ENCODE measurements at places on chromosomes 5 and 9. TPM values are rescaled to one million over a fixed set of nuclear protein-coding genes. Genes with fewer than 3 reads are reported as not detected.

- ATAC-seq, result no peak
- no peaks in the 10 kb centered on the region for H3K36me3 ChIP-seq
- H3K4me1 ChIP-seq, result no peaks in the 10 kb centered on the region
- no peak overlapping the region for H3K4me3 ChIP-seq
- no peaks in the 10 kb centered on the region for H3K27me3 ChIP-seq
Observed at GRCh38 chr9:126953041-126953809, 38.6 kb downstream of the RALGPS1 start.

- H3K4me1 ChIP-seq, result no peaks in the 10 kb centered on the region
- H3K27me3 ChIP-seq, result no peaks in the 10 kb centered on the region
- no peak for ATAC-seq
- H3K4me3 ChIP-seq, result no peak overlapping the region
- no peaks in the 10 kb centered on the region for H3K36me3 ChIP-seq
Observed at GRCh38 chr9:21415493-21416267, 6.8 kb downstream of the IFNA8 start.

SLC6A19 gene
- not detected for total RNA-seq

DNA sequence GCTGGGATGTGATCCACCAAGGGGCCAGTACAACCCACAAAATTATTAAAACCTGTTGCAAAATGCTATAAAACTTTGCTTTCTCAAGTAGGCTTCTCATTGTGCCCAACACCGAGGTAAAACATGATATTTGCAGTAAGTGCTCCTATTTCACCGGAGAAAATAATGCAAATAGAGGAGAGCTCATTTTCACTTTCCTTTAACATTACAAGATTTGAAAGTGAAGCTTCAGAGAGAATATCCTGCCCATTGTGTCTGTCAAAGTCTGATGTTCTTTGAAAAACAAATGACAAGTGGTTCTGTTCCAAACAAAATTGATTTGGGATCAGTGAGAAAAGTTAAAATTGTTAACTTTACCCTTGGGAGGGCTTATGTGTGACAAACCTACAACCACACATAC, 287.1 kb downstream of the KCNN2 start:
- no peak overlapping the region for H3K27ac ChIP-seq
- no peaks in the 10 kb centered on the region for H3K36me3 ChIP-seq
- ATAC-seq, result no peak
- no peak overlapping the region for H3K4me3 ChIP-seq
- no peaks in the 10 kb centered on the region for H3K27me3 ChIP-seq

CD74 gene
- total RNA-seq, result 335 TPM

- H3K36me3 ChIP-seq, result no peaks in the 10 kb centered on the region
- H3K4me1 ChIP-seq, result no peaks in the 10 kb centered on the region
- H3K4me3 ChIP-seq, result no peak overlapping the region
- H3K27ac ChIP-seq, result no peak overlapping the region
Observed at GRCh38 chr9:8750639-8751051, 951.1 kb upstream of the DMAC1 start.

DBH gene
- not detected for total RNA-seq

DNA sequence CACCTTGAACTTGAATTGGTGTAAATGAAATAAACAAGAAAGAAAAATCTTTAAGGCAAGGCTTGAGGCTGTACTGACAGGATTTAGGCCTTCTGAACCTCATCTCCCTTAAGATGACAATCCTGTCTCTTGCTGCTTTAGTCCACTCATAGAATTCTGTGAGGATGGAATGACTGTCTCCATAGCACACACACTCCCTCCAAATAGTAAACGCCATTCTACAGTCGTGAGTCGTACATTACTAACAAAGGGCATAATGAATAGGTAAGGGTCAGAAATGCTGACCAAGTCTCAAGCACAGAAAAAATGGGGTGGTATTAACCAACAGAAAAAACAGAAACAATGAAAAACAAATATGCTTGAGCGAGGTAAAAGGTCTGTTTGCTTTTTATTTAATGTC, 71.8 kb upstream of the SIMC1 start:
- no peaks in the 10 kb centered on the region for H3K36me3 ChIP-seq
- H3K27me3 ChIP-seq, result peaks cover 16% of the 10 kb centered on the region
- no peak overlapping the region for H3K4me3 ChIP-seq
- no peak for ATAC-seq
- no peaks in the 10 kb centered on the region for H3K4me1 ChIP-seq

DNA sequence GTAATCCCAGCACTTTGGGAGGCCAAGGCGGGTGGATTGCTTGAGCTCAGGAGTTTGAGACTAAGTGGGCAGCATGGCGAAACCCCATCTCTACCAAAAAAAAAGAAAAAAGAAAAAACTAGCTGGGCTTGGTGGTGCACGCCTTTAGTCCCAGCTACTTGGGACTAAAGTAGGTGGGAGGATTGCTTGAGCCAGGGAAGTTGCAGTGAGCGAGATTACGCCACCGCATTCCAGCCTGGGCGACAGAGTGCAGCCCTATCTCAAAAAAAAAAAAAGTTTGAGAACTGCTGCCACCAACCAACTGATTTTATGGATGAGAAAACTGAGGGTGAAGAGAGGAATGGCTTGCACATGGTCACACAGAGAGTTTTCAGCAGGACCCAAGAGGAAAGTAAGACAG, 175.1 kb downstream of the DOCK8 start:
- ATAC-seq, result no peak
- no peaks in the 10 kb centered on the region for H3K36me3 ChIP-seq
- H3K27me3 ChIP-seq, result no peaks in the 10 kb centered on the region
- H3K4me3 ChIP-seq, result no peak overlapping the region
- no peak overlapping the region for H3K27ac ChIP-seq

DNA sequence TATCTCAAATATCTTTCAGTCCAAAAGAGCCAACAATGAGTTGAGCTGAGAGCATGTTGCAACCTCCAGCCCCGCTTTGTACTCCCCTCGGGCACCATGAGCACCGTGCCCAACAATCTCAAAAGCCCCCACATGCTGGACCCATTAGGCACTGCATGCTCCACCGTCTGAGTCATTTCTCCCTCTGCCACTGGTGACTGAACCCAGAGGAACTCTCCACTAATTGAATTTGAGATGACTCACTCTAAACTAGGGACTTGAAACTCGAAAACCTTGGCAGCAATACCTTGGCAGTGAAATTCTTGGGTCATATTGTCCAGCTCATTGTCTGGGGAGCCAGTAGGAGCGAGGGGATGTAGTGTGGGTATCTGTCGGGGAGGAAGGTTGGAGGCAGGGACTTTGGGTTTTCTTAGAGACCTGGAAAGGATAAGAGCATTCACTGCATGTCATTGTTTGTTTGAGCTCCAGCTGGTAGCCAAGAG, 49.9 kb upstream of the SLIT3 start:
- no peaks in the 10 kb centered on the region for H3K36me3 ChIP-seq
- H3K27ac ChIP-seq, result no peak overlapping the region
- no peaks in the 10 kb centered on the region for H3K4me1 ChIP-seq
- peak; percentile 71 for ATAC-seq
- no peaks in the 10 kb centered on the region for H3K27me3 ChIP-seq
- no peak overlapping the region for H3K4me3 ChIP-seq

SLC34A1 gene
- 0.12 TPM for total RNA-seq

DNA sequence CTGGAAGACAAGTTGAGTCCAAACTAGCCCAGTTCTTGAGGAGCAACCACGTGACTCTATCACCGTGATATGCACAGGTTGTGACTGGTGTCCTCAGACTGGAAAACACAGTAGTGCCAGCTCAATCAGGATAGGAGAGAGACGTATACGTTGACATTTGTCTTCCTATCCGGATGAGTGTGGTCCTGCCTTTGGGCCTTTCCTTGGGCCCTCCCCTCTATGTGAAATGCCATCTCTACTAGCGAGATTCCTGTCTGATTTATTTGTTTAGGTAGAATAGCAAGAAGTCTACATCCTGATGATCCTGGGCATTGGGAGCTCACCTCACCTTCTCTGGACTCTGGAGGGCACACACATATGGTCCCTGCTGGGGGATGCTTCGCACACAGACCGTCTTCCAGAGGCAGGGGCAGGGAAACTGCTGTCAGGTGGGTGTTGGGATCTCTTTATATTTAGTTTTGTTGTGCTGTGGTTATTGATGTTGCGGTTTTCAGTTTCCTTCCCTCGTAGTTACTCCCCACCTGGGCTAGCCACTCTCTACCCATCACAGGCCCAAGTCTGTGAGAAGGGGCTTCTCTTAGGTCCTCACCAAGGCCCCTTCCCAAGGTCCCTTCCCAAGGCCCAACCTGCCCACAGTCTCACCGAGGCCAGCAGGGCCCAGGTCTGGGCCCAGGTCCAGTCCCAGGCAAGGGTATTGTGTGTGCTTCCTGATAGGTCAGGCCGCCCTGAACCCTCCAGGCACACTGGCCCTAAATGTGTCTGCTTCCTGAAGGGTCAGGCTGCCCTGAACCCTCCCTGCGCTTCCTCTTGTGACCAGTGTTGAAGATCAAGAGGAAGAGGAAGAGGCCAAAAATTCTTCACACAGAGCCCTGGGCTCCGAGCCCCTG, 19.0 kb upstream of the SPINK4 start:
- no peak overlapping the region for H3K27ac ChIP-seq
- peaks cover 5% of the 10 kb centered on the region for H3K27me3 ChIP-seq
- ATAC-seq, result peak; percentile 53

DNA sequence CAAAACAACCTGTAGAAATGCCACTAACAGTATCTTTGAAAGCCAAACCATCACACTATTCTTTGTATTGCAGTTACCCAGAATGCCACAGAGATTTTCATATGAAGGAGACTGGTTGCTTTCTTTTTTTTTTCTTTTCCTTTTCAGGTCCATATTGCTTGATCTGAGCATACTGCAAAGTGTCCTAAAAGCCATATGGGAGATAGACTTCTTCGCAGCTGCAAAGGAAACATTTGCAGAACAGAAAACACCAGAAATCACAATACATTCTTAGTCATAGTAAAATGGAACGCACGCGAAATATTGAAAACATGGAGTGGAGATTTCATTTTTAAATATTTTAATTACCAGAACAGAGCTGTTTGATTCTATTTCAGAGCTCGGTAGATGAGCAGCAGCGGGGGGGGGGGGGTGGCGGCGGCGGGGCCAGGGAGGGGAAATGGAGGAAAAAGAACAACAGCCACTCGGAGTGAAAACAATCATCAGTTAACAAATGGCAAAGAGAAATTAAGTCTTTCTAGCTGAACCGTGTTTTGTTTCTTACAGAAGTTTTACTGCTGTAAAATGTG, 284.1 kb downstream of the NFIB start:
- peaks cover 55% of the 10 kb centered on the region for H3K4me1 ChIP-seq
- no peak for ATAC-seq
- H3K27ac ChIP-seq, result peak overlapping the region; percentile 86
- no peaks in the 10 kb centered on the region for H3K27me3 ChIP-seq
- no peaks in the 10 kb centered on the region for H3K36me3 ChIP-seq

DNA sequence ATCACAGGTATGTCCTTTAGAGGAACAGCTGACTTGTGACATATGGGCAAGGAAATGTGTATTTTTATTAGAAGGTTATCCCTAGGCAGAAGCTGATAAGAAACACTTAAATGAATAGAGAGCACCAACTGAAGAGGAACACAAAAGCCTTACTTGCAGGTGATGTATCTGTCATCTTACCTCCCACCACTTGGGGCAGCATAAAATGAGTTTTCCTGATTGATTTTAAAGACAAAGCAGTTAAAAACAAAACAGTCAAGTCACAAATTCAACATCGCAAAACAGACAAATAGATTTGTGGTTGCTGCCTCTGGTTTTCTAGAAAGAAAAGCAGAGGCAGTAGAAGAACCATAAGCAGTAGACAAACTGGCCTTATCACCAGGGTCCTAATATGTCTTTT, 302.4 kb upstream of the ZNF462 start:
- no peaks in the 10 kb centered on the region for H3K4me1 ChIP-seq
- no peaks in the 10 kb centered on the region for H3K36me3 ChIP-seq
- ATAC-seq, result no peak
- H3K27ac ChIP-seq, result no peak overlapping the region

TLX3 gene
- total RNA-seq, result not detected

FAM153A gene
- 14.0 TPM for total RNA-seq

- H3K4me3 ChIP-seq, result no peak overlapping the region
- no peaks in the 10 kb centered on the region for H3K36me3 ChIP-seq
- H3K27me3 ChIP-seq, result no peaks in the 10 kb centered on the region
- H3K4me1 ChIP-seq, result no peaks in the 10 kb centered on the region
- no peak overlapping the region for H3K27ac ChIP-seq
Observed at GRCh38 chr9:81118416-81118815, 570.9 kb downstream of the TLE1 start.

Data from gastroesophageal sphincter (tissue), 4 donors.